ENCODE measurements at places on chromosomes 6 and 20.

- DNase-seq, result no peak
Observed at GRCh38 chr6:127338936-127339335, 4.5 kb downstream of the ECHDC1 start.

DNA sequence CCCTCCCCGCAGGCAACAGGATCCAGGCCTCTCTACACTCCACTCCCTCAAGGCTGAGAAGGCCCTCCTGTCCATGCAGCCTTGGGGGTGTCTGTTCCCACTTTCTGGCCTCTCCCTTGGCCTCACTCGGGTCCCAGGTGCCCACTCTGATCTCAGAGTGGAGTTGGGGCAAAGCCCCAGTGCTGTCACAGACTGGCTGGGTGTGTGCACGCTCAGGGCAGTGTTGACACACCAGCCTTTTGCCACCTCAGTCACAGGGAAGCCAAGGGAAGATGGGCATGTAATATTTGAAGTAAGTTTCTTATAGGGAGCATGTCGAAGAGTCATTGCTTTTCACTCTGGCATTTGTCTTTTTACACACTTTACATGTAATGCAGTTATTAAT lies 44.9 kb downstream of the HLA-DRA start:
- DNase-seq, result no peak

GRCh38 chr20:7702141-7702540 lies 238.1 kb downstream of the HAO1 start:
- DNase-seq, result no peak

DNA sequence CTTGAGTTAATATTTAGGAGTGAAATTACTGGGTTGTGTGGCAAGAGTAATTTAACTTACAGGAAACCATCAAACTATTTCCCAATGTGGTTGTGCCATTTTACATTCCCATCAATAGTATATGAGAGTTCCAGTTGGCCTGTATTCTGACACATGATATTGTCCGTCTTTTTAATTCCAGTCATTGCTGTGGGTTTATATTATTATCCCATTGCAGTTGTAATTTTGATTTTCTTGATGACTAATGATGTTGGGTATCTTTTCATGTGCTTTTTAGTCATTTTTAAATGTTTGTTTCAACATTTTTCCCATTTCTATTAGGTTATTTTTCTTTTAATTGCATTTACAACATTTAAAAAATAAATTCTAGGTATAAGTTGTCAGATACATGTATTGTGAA lies 614.0 kb downstream of the UTRN start:
- no peak for DNase-seq

DNA sequence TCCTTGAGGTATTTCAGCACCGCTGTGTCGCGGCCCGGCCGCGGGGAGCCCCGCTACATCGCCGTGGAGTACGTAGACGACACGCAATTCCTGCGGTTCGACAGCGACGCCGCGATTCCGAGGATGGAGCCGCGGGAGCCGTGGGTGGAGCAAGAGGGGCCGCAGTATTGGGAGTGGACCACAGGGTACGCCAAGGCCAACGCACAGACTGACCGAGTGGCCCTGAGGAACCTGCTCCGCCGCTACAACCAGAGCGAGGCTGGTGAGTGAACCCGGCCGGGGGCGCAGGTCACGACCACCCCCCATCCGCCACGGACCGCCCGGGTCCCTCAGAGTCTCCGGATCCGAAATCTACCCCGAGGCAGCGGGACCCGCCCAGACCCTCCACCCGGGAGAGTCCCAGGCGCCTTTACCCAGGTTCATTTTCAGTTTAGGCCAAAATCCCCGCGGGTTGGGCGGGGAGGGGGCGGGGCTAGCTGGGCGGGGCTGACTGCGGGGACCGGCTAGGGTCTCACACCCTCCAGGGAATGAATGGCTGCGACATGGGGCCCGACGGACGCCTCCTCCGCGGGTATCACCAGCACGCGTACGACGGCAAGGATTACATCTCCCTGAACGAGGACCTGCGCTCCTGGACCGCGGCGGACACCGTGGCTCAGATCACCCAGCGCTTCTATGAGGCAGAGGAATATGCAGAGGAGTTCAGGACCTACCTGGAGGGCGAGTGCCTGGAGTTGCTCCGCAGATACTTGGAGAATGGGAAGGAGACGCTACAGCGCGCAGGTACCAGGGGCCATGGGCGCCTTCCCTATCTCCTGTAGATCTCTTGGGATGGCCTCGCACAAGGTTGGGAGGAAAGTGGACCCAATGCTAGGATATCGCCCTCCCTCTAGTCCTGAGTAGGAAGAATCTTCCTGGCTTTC lies 693 bp downstream of the HLA-F start:
- no peak for DNase-seq

DNA sequence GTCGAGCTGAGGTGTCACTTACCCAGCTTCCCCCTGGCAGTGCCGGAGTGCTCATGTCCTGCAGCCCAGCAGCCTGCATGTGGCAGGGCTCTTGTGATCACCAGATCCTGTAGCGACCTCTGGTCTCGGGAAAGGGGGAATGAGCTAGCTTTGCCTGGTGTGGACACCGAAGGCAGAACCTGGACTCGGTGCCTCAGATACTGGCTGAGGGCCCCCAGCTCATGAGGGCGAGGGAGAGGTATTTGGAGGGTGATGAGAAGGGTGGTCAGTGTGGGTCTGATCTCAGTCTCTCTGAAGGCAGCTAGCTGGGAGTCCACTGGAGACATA lies 26.3 kb downstream of the SUN5 start:
- no peak for DNase-seq

- no peak for DNase-seq
Observed at GRCh38 chr6:91796603-91797002, 1209.7 kb upstream of the MAP3K7 start.

GRCh38 chr6:137172734-137173431 lies 561 bp downstream of the IL22RA2 start:
- DNase-seq, result no peak

DNA sequence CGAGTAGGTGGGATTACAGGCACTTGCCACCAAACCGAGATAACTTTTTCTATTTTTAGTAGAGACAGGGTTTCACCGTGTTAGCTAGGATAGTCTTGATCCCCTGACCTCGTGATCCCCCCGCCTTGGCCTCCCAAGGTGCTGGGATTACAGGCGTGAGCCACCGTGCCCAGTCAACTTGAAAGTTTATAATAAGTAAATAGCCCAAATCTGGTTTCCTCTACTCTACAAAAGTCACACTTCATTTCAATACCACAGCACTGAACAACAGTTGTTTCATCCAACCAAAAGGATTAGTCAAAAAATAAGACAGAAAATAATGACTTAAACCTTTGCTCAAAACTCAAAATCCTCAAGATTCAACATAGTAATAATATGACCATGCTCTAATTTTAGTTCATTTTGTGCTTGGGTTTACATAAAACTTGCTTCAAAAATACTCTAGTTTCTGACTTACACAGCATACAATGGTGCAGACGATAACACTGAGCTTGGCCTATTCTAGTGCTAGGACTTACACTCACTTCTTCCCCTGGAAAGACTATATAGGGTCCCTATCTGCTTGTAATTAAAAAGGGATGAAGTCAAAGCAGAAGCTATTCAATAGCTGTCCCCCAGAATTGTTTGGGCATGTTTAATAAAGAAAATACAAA lies 56.7 kb downstream of the NT5E start:
- no peak for DNase-seq

DNA sequence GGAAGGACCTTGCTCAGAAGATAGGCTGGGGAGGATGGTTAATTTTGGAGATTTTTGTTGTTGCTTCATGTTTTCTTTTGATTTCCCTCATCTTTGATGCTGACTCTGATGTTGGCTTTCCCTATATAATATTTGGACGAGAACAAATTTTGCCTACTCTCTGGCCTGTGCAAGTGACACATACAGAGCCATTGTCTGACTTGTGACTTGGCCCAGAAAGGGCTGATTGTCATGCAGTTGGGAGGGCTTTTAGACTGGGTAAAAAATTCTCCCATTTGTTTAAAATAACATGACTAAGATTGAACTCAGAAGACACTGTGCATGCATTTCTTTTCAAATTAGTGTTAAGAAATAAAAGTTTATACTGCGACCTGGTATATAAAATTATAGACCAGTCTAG lies 98.6 kb upstream of the SUPT3H start:
- DNase-seq, result no peak

- no peak for DNase-seq
Observed at GRCh38 chr20:18313411-18313810, 25.1 kb downstream of the ZNF133 start.

GRCh38 chr6:1611322-1611571 lies 1.5 kb downstream of the FOXC1 start:
- DNase-seq, result no peak

DNA sequence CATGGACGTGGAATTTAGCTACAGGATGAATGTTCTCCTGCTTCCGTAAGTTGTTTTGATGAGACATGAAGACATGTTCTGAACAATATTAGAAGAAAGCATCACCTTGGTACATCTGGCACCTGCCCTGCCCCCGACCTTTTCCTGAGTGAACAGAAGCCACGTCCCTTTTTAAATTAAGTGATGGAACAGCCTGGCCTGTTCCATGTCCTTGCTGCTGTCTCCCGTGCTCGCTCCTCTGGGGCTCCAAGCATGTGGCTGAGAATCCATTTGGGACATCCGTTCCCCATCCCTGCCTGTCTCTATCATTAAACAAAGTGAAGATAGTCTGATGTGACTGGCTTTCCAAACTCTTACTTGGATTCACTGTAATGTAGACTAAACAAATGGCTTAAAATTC lies 36.4 kb downstream of the ERMARD start:
- DNase-seq, result no peak

DNA sequence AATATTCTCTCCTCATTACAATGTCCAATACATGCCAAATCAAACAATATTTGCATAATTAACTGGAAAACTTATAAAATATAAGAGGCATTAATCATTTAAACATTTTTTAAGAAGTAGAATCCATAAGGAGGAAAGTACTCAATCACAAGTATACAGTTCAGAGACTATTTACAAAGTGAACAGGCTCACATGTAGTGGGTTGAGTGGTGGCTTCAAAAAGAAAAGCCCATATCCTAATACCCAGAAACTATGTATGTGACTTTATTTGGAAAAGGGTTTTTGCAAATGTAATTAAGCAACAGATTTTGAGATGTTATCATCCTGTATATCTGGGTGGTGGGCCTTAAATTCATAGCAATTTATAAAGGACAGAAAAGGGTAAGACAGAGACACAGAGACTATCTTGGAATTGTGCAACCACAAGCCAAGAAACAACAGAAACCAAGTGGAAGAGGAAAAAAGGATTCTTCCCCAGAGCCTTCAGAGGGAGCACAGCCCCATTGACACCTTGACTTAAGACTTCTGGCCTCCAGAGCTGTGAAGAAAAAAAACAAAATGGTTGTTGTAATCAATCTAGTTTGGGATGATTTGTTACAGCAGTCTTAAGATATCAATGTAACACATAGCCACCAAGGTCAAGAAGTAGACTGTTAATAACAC lies 32.7 kb upstream of the CRISP1 start:
- DNase-seq, result no peak

- no peak for DNase-seq
Observed at GRCh38 chr20:1926237-1926636, 31.0 kb downstream of the SIRPA start.

GRCh38 chr6:135475292-135475886 lies 22.2 kb downstream of the AHI1 start:
- no peak for DNase-seq

DNA sequence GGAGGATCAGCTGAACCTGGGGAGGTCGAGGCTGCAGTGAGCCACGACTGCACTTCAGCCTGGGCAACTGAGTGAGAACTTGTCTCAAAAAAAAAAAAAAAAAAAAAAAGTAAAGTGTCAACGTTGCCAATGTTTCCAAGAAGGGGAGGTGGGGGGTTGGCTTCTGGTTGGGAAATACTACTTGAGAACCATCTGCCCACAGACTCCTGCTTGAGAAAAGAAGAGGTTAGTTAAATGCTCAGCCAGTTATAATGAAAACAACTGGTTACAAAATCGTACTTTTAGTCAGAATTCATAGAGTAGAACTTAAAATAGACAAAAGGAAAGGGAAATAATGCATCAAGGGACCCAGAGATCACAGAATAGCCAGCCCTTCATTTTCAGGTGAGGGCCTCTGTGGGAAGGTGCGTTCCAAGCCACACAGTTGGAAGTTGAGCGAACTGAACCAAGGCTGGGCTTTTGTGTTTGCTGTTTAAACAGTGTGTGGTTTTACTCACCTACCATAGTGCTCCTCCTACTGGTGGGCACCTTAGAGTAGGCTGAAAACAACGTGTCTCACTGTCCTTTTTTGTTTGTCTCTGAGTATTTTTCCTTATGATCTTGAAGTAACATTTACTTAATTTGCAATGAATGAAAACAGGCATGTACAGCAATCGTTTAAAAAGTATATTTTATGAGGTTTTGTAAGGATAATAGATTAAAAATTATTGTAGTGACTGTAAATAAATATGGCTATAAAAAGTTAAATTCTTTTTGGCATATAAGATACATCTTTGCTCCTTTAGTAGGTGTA lies 200.7 kb downstream of the BCAS1 start:
- DNase-seq, result no peak

DNA sequence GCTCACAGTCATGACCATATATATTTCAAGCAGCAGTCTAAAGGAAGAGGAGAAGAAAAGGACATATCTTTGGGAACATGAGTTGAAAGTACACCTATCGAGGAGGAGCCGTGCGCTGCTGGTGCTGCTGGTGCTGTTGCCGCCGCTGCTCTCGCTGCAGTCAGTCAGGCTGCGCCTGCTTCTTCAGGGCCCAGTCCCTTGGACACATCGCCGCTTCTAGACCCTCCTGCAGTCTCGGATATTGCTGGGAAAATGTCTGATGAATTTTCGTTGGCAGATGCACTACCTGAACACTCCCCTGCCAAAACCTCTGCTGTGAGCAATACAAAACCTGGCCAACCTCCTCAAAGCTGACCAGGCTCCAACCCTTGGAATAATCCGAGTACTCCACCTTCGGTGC lies 8.2 kb upstream of the ASCC3 start:
- DNase-seq, result no peak

GRCh38 chr20:34751453-34751852 lies 47.3 kb downstream of the TP53INP2 start:
- no peak for DNase-seq

DNA sequence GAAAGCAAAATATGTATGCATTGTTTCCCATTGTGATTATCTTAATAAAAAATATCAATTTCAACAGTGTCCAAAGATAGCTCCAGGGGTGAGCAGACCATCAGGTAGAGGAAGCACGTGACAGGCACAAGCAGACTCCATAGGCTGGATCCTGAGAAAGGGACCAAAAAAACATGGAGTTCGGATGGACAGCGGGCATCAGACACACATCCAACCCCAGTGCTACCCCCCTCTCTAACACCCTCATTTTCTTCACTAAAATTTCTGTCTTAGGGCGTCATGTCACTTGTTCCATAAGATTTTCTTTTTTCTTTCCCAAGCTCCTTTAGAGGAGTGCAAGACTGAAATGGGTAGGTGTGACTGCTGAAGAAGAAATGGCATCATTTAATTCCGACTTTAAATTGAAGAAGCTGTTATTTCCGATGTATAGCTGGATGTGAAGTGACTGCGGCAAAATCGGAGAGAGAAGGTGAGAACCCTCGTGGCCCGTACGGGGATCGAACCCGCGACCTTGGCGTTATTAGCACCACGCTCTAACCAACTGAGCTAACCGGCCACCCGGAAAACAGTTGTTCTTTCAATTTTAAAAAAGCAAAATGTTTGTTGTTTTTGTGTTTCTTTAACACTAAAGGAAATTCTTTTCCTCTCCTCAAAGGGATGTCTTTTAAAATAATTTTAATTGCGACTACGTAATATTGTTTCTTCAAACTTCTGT lies 10.3 kb upstream of the PRSS16 start:
- no peak for DNase-seq

GRCh38 chr6:92043777-92044176 lies 1375.6 kb downstream of the EPHA7 start:
- DNase-seq, result no peak

Data from renal cortex interstitium (tissue), 15 donors.